ENCODE measurements at places on chromosomes 2 and 18.

- DNase-seq, result no peak
Measured at GRCh38 chr18:63895190-63895589, 7.7 kb downstream of the SERPINB2 start.

- no peak for DNase-seq
Measured at GRCh38 chr2:101135412-101136296, 15.5 kb downstream of the TBC1D8 start.

DNA sequence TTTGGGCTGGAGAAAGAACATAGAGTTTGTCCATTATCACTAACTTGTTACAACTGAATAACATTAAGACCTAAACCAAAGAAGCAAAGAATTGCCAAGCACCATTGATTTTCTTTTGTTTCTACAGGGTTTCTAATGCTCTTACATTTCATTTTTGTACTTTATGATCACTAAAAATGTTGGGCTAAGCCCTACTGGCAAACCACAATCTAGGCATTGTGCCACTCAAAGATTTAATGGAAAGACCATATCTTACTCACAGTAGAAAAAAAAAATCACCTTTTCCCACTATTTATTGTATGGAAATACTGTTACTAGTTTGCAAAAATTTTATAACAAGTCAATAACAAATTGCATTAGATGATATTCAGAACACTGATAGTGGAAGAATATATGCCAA, 447.4 kb upstream of the PKDCC start:
- DNase-seq, result no peak

- DNase-seq, result no peak
Measured at GRCh38 chr18:51561821-51562220, 364.3 kb upstream of the MEX3C start.

DNA sequence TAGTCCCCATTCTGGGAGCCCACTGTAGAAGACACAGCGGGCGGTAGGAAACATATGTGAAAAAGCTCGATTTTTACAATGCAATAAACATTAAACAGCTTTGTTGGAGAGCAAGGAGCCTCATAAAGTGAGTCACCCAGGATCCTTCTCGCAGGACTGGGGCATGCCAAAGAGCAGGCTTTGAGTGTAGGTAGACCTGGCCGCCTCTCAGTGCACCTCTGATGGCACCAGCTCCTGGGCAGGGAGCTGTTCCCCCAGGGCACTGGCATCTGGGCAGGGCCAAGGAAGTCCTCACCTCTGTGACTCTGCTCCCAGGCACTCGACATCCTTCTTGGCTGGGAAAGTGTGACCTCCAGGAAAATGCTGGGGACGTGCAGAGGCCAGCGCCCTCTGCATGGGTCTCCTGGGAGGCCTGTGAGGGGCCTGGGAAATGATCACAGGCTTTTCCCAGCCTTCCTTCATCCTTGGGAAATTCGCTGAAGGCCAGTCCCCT, 94.2 kb downstream of the POLR1A start:
- no peak for DNase-seq

DNA sequence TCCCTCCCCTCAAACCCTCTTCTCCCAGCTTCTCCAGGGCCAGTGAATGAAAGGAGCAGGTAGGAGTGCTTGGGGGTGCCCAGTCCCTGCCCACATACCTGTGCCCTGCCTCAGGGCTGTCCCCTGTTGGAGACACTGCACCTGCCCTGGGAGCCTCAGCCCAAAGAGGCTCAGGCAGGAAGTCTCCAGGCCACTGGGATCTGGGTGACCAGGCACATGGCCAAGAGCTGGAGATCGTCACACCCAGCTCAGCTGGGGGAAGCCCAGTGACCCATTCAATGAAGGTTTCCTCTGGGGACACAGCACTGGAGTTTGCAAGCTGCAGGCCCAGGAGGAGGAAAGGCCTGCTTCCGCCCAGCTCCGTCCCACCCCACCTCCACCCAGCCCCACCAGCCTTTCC, 156.4 kb downstream of the ZFP36L2 start:
- DNase-seq, result no peak

GRCh38 chr18:13409997-13410396, 191.4 kb downstream of the LDLRAD4 start:
- DNase-seq, result no peak

- no peak for DNase-seq
Measured at GRCh38 chr2:47040651-47041050, 114.5 kb downstream of the STPG4 start.

DNA sequence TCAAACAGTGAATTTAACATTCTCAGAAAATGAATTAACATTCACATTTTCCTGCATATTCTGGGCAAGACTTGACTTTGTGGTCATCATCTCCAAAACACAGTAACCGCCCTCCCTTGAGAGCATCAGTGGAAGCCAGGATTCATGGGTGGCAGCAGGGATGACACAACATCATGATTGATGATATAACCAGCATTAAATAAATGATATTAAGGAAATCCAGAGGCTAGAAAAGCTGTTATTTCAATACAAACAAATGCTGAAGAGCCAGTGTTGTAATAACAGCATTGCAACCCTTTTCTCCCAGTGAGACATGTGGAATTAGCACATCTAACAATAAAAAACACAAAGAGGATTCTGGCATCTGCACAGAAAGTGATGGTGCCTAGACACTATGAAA, 41.1 kb downstream of the CDC42EP3 start:
- no peak for DNase-seq

- no peak for DNase-seq
Measured at GRCh38 chr2:113282747-113283533, 4.2 kb upstream of the PAX8 start.

GRCh38 chr2:29606104-29607037, 315.0 kb downstream of the ALK start:
- no peak for DNase-seq

- no peak for DNase-seq
Measured at GRCh38 chr18:43886341-43886740, 609.1 kb upstream of the SYT4 start.

- no peak for DNase-seq
Measured at GRCh38 chr2:162433491-162433890, 89.6 kb downstream of the GCA start.

DNA sequence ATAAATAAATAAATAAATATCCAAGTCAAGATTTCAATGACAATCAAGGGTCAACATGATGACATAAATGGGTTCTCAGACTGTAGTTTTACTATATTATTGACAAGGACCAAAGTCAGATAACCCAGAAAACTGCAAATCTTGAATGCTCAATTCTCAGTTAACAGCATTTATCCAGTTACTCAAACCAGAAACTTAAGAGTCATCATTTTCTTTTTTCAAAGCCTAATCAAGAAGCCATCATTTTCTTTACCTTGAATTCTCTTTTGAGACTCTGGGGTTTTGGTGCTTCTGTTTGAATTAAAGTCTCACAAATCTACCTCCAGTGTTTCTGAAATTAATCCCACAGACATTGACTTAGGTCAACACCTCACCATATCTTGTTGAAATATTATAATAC, 14.1 kb downstream of the TRMT61B start:
- DNase-seq, result no peak

DNA sequence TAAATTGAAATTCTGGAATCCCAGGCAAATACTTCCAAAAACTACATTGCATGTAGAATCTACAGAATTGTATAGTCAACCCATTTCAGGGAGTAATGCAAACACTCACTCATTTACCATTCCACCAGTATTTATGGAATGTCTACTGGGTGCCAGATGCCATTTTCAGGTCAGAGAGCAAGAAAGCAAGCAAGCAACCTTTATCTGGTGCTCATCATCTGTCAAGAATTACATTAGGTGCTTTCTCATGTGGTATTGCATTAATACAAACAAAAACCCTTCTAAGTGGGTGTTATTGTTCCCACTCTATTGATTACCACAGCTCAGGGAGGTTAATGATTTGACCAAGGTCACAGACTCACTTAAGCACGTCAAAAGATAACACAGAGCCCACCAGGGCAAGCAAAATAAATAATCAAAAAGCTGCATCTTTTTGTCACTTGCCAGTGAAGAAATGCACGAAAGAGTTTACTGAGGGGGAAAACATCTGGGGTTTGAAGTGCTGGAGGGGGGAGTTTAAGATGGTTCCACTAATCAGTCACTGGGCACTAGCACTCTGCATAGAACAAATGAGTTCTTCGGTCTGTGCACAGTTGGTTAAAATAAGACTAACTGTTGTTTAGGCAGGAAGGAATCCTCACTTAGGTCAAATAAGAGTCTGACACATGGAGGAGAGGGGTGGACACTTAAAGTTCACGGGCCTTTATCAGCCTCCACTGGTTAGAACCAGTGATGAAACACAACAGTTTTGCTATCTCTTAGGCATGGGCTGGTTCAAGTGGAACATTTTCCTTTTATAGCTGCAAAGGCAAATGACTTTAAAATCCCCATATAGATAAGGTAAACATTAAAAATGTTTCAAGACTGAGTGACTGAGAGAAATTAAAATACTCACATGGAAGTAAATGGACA, 208.8 kb downstream of the CDH2 start:
- DNase-seq, result no peak

GRCh38 chr2:96157649-96158553, 12.7 kb upstream of the DUSP2 start:
- no peak for DNase-seq

DNA sequence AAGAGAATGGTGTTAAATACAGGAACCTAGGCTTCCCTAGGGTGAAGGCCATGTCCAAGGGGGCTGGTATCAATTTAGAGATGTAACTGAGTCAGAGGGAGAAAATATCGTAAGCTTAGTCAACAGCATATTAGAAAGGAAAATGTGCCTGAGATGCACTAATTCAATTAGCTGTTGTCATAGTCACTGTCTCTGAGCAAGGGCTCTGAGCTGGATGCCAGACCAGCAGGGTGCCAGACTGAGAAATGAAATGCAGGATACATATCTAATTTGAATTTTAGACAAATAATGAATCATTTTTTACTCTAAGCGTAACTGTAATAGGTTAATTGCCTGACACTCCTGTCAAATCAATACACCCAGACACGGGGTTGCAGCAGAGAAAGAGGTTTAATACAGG, 11.4 kb upstream of the SLC35F6 start:
- no peak for DNase-seq

DNA sequence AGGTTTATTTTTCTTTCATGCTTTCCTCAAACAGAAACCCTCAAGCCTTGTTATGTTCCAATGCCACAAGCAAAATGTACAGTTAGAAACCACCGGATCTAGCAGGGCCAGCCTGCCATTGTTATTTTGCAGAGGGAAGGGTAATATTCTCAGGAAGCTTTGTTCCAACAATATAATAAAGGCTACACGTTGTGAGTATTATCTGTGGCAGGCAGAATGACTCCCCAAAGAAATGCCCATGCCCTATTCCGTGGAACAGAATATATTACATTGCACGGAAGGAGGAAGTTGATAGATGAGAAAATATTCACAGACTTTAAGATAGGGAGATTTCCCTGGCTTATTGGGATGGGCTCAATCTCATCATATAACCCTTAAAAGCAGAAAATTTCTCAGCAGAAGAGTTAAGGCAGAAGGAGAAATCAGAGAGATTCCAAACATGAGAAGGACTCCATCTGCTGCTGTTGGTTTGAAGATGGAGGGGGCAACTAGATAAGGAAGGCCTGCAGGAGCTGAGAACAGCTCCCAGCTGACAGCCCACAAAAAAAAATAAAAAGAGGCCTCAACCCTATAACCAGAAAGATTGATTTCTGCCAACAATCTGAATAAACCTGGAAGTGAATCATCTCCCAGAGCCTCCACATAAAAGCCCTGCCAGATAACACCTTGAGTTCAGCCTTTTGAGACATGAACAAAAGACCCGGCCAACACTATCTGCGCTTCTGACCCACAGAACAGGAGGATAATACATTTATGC, 466.6 kb downstream of the LPIN1 start:
- DNase-seq, result no peak

DNA sequence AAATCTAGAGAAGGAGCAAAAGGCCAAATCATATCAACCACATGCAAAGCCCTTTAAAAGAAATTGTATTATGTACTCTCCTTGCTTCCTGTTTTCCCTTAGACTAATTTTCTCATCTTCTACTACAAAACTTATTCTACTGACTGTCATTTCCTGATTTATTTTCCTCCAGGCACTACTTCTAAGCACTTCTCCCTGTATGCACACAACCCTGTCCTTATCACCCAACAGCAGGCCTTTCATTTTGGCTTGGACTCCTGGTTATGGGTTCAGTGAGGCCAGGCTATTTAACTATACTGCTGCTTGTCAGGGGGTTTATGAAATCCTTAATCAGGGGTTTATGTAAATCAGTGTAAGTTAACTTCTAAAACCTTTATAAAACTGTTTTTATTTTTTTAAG, 205.1 kb upstream of the FAM98A start:
- no peak for DNase-seq

GRCh38 chr2:18373664-18374063, 186.8 kb downstream of the RDH14 start:
- DNase-seq, result no peak

Measured in NCI-H510A (cell line).